Pericardium fibroblast (primary cell): ENCODE measurements at places on chromosomes 12 and 14. TPM values are rescaled to one million over a fixed set of nuclear protein-coding genes. Genes with fewer than 3 reads are reported as not detected.

The PPP4R4 gene
- 0.12 and 0.26 TPM in 2 replicates for total RNA-seq

The GLS2 gene
- not detected in 2 replicates for total RNA-seq

The SLC39A2 gene
- total RNA-seq, result not detected in 2 replicates

The ADAM20 gene
- 0.17 TPM in 1 of 2 replicates, not detected in the other for total RNA-seq

The UNC119B gene
- 16.8 and 19.5 TPM in 2 replicates for total RNA-seq

The KRT82 gene
- not detected in 2 replicates for total RNA-seq

The ABHD12B gene
- 0.12 TPM in 1 of 2 replicates, not detected in the other for total RNA-seq

The CLEC2A gene
- not detected in 2 replicates for total RNA-seq

The SLC25A21 gene
- not detected in 2 replicates for total RNA-seq

The TMEM52B gene
- total RNA-seq, result 0.17 and 0.82 TPM in 2 replicates

The INHBC gene
- total RNA-seq, result 0.09 TPM in 1 of 2 replicates, not detected in the other

The ENDOU gene
- not detected in 2 replicates for total RNA-seq

The MEG3 gene
- total RNA-seq, result 117 and 133 TPM in 2 replicates

The NPAS3 gene
- 0.35 and 0.51 TPM in 2 replicates for total RNA-seq

The PAPOLA gene
- 33.6 and 50.5 TPM in 2 replicates for total RNA-seq

The FOXN4 gene
- not detected in 2 replicates for total RNA-seq

The CLECL1 gene
- not detected in 2 replicates for total RNA-seq

The ZDHHC22 gene
- total RNA-seq, result not detected in 2 replicates

The KRT3 gene
- total RNA-seq, result not detected in 2 replicates

The KSR2 gene
- not detected in 2 replicates for total RNA-seq

The POLE gene
- 9.7 and 11.6 TPM in 2 replicates for total RNA-seq

The ANKRD33 gene
- not detected in 2 replicates for total RNA-seq

The LRTM2 gene
- not detected in 2 replicates for total RNA-seq

The VWF gene
- 0.35 and 8.8 TPM in 2 replicates for total RNA-seq
